ENCODE measurements at places on chromosomes 6 and 20. TPM values are rescaled to one million over a fixed set of nuclear protein-coding genes. Genes with fewer than 3 reads are reported as not detected.

C6orf52 gene
- 0.98 TPM for total RNA-seq

CAGE1 gene
- not detected for total RNA-seq

GRM4 gene
- 3.7 TPM for total RNA-seq

CLPSL1 gene
- not detected for total RNA-seq

ENPP5 gene
- total RNA-seq: 4.7 TPM

Data from temporal lobe (tissue), 4 donors.